ENCODE measurements at places on chromosomes 1 and 21.

GRCh38 chr21:14955936-14956520 lies 108.8 kb downstream of the NRIP1 start:
- no peak for DNase-seq

GRCh38 chr1:203791498-203791897 lies 3.9 kb upstream of the ZBED6 start:
- no peak for DNase-seq

- DNase-seq = no peak
Measured at GRCh38 chr1:63813829-63814277, 40.0 kb downstream of the ROR1 start.

- no peak for DNase-seq
Measured at GRCh38 chr1:89602871-89603404, 30.0 kb upstream of the LRRC8C start.

Measured in NCI-H1436 (cell line).